Omental fat pad (tissue), 4 donors: ENCODE measurements at places on chromosomes 1 and 21. TPM values are rescaled to one million over a fixed set of nuclear protein-coding genes. Genes with fewer than 3 reads are reported as not detected.

Gene FHL3
- 27.6 TPM for total RNA-seq

Gene UBL4B
- total RNA-seq = 0.46 TPM

Gene BGLAP
- total RNA-seq = not detected

Gene HSD3B2
- total RNA-seq = not detected

Gene PGLYRP4
- total RNA-seq = not detected

Gene INAVA
- total RNA-seq = 0.95 TPM

Gene FCER1G
- 346 TPM for total RNA-seq

Gene CLCA1
- total RNA-seq = not detected

Gene RPS8
- 2,193 TPM for total RNA-seq

Gene DTL
- 0.60 TPM for total RNA-seq

Gene PPIAL4G
- total RNA-seq = not detected

Gene FCGR2B
- total RNA-seq = 47.0 TPM

Gene CHI3L1
- total RNA-seq = 207 TPM

Gene GREM2
- total RNA-seq = 0.36 TPM

Gene RBM11
- total RNA-seq = 1.2 TPM

Gene CFAP74
- not detected for total RNA-seq

Gene TMEM63A
- total RNA-seq = 34.7 TPM

Gene LCK
- 6.2 TPM for total RNA-seq

Gene TNN
- 6.9 TPM for total RNA-seq

Gene PRAMEF33
- total RNA-seq = not detected

Gene AADACL4
- not detected for total RNA-seq

Gene LRRC8B
- total RNA-seq = 5.7 TPM

Gene KRTAP19-1
- total RNA-seq = not detected

Gene TDRD10
- 6.8 TPM for total RNA-seq

Gene CNKSR1
- total RNA-seq = 1.6 TPM

Gene CACHD1
- total RNA-seq = 23.8 TPM
